ENCODE measurements at places on chromosomes 5 and 9.

DNA sequence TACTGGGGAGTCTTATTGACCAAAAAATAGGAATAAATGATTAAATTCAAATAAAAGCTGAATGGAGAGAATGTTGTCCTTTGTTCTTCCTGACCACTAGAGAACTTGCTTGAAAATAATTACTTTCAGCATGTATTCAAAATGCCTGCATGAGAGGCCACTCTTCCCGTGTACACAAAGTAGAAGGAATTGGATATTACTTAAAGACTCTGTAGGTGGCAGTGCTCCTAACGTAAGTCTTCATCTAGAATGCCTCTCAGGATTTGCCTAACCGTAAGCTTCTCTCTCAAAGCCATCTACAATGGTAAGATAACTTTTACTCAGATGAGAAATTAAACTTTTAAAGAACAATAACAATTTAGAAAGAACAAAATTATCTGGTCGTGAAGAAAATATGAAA, 620.0 kb upstream of the CCNG1 start:
- DNase-seq: no peak

- DNase-seq: no peak
Measured at GRCh38 chr9:96460470-96460869, 10.5 kb downstream of the HABP4 start.

DNA sequence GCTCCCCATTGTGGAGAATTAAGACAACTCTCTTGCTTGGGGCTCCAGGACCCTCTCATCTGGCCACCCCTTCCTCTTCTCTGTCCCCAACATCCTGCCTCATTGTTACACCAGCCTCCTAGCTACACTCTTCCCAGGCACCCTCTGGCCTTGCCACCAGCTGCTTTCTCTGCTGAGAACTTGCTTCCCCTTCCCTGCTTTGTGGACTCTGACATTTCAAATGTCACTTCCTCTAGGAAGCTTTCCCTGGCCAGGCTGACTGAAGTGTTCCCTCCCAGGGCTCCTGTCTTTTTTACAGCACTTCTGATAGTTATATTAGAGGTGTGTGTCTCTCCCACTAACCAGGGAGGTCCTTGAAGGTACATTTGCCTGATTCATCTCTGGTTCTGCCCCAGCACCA, 194.0 kb upstream of the KLF4 start:
- no peak for DNase-seq

GRCh38 chr5:130331332-130331731, 427.1 kb downstream of the CHSY3 start:
- DNase-seq: no peak

- no peak for DNase-seq
Measured at GRCh38 chr5:9654886-9655285, 24.7 kb upstream of the TAS2R1 start.

- DNase-seq: no peak
Measured at GRCh38 chr5:121968910-121969607, 7.3 kb downstream of the SRFBP1 start.

- DNase-seq: no peak
Measured at GRCh38 chr9:100449420-100449819, 22.5 kb downstream of the MSANTD3 start.

GRCh38 chr9:20314981-20315380, 307.3 kb downstream of the MLLT3 start:
- DNase-seq: no peak

GRCh38 chr5:10521466-10522223, 42.2 kb upstream of the ANKRD33B start:
- DNase-seq: peak; percentile 56

- peak; percentile 63 for DNase-seq
Measured at GRCh38 chr9:124293718-124294506, 36.2 kb downstream of the NEK6 start.

DNA sequence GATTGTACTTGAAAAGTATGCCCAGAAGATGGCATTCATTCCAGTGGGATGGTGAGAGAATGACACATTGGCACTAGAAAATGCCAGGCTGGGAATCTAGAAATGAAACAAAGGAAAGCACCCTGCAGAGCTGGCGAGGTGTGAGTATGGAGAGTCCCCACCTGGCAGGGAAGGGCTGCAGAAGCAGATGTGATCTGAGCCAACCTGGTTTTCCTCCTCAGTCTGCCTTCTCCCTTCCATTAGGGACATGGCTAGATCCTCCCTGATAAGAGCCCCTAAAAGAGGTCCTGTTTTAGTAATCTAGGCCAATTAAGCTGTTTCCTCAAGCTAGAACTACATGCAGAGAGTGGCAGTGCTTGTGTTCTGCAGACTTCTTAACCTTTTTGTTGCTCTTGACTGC, 24.7 kb upstream of the TNFSF15 start:
- no peak for DNase-seq

Measured in Karpas-422 (cell line).